ENCODE measurements at places on chromosomes 11 and 22. TPM values are rescaled to one million over a fixed set of nuclear protein-coding genes. Genes with fewer than 3 reads are reported as not detected.
A peak's percentile ranks its signal among the peaks of the same experiment; 100 is the strongest.

DNA sequence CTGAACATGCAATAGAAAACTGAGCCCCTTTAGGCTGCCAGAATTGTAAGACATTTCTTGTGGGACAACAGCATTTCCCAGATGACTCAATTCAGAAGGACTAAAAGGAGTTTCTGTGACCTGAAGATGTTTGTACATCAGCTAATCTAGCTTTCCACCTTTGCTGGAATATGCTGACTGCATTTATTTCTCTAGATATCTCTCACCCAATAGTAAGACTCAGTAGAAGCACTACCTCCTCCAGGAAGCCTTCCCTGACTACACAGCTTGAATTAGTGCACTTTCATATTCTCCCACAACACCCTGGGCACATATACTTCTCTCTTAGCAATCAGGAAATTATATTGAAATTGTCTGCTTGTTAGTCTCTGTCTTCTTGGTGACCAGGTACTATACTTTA is 98.1 kb upstream of the BLID start:
- DNase-seq: no peak

DNA sequence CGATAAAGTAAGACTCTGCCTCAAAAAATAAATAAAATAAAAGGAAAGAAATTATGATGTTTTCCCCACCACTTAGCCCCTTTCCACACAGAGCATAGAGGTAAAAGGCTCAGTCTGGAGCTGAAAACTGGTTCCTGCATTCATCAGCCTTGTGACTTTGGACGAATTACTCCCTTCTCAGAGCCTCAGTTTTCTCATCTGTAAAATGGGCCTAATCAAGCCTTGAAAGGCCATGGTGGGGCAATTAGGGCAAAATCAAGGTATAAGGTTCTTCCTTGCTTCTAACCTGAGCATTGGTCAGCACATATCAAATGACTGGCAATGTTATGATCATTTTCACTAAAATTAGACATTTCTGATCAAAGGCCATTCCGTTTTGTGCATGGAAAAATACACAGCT is 417.7 kb downstream of the MN1 start:
- DNase-seq: no peak

DNA sequence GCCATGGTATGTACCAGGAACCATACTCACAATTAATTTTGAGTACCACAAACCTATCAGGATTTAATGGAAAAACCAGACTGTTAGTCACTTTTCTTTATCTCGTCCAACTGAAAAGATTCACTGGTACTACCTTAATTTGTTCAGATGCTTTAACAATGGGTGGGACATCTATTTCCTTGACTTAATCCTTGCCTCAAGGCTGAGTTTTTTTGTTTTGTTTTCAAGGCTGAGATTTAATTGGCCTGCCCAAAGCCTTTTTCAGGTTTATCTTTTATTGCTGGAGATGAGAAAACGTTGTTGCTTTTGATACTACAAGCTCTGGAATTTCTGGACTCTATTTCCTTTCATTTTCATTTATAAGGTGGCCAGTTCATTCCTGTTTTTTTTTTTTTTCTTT is 50.4 kb downstream of the NELL1 start:
- no peak for DNase-seq

- DNase-seq: no peak
These were observed 22.6 kb upstream of the IRAG1 start for GRCh38 chr11:10716122-10716521.

DNA sequence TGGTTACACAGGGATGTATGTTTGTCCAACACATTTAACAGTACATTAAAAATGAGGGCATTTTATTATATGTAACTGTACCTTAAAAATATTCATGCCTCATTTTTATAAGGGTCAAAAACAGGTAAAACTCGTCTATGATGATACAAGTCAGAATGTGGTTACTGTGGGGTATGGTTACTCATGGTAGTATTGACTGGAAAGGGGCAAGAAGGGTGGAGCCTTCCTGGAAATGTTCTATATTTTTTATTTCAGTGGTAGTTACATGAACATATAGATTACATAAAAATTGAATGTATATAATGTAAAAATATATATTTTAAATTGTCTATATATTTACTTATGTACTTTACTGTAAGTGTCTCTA is 99.8 kb downstream of the STIM1 start:
- DNase-seq: no peak

- no peak for DNase-seq
These were observed 393.5 kb downstream of the TBC1D22A start for GRCh38 chr22:47155912-47156311.

DNA sequence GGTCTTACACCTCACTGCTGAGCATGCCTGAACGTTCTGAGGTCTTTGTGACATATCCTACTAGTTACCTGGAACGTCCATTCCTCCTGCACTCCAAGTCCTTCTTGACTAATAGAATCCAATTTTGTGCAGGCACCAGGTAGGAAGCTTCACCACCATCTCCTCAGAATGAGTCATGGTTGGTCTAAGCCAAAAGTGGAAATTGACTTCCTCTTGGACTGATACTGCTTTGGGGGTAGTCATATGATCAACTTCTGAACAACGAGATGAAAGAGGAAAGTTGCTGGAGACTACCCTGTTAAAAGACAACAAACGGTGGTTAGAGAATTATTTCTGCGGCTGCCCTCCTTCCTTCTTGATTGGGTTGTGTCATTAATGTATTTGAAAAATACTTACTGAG is 374.2 kb upstream of the LARGE1 start:
- no peak for DNase-seq

GRCh38 chr11:121553389-121553788 is 100.6 kb upstream of the SORL1-AS1 start:
- DNase-seq: no peak

GRCh38 chr11:120815319-120816100 is 208.4 kb upstream of the TBCEL start:
- DNase-seq: no peak

DNA sequence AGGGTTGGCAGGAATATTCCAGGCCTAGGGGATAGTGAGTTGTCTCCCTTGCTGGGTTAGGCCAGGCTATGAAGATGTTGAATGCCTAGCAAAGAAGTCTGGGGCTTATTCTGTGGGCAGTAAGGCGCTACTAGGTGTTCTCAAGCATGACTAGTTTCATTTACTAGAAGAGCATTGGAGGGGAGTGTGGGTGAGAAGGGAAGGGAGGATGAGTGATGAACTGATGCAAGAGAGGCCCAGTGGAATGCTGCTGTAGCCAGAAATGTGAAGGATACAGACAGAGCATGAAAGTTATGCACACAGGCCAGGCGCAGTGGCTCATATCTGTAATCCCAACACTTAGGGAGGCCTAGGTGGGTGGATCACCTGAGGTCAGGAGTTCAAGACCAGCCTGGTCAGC is 33.5 kb downstream of the POU2F3 start:
- no peak for DNase-seq

DNA sequence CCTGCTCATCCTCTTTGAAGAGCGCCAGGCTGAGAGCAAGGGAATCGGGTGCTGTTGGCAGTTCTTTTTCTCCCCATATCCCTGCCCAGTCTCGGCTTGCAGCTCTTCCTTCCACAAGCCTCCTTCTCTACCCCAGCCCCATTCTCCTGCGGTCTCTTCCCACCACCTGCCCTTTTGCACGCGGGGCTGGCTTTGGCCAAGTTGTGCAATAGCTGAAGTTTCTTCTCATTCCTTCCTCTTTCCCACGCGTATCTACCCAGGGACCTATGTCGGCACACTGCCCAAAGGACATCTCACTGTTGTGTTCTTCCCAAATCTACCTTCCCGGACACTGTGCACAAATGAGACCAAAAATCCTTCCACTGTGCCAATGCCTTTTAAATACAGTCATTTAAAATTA is 22.3 kb upstream of the HTR3A start:
- DNase-seq: no peak

- DNase-seq: no peak
These were observed 122.7 kb downstream of the FCHSD2 start for GRCh38 chr11:73019449-73019848.

- no peak for DNase-seq
These were observed 991.2 kb upstream of the TENM4 start for GRCh38 chr11:80432057-80432456.

DNA sequence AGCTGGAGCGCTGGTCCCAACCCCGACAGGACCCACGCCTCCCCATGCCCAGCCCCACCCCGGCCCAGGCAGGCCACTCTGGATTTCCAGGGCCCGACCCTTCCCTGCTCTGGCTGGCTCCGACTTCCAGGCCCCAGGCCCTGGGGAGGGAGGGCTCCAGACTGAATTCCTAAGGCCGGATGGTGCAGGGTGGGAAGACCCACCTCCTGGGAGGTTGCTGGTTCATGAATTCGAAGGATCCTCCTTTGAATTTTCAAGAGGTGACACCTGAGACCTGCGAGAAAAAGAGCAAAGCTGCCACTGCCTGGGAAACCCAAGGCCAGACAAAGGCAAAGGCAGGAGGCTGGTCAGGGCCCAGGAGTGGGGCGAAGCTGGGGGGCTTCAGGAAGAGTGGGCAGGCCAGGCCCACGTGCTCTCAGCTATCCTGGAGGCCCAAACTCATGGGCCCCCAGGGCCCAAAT is 47.0 kb upstream of the LINC01488 start:
- DNase-seq: no peak

- DNase-seq: no peak
These were observed 66.0 kb upstream of the FTH1 start for GRCh38 chr11:62033191-62034035.

GRCh38 chr11:120501976-120502755 is 9.4 kb upstream of the GRIK4 start:
- DNase-seq: no peak

DNA sequence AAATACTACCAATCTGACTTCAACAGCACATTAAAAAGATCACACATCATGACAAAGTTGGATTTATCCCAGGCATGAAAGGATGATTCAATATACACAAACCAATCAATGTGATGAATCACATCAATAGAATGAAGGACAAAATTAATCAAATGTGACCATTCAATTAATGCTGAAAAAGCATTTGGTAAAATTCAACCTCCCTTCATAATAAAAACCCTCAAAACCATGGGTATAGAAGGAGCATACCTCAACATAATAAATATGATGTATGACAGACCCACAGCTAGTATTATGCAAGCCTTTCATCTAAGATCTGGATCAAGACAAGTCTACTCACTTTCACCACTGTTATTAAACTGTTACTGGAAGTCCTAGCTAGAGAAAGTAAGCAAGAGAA is 921.7 kb upstream of the RAG2 start:
- DNase-seq: no peak

DNA sequence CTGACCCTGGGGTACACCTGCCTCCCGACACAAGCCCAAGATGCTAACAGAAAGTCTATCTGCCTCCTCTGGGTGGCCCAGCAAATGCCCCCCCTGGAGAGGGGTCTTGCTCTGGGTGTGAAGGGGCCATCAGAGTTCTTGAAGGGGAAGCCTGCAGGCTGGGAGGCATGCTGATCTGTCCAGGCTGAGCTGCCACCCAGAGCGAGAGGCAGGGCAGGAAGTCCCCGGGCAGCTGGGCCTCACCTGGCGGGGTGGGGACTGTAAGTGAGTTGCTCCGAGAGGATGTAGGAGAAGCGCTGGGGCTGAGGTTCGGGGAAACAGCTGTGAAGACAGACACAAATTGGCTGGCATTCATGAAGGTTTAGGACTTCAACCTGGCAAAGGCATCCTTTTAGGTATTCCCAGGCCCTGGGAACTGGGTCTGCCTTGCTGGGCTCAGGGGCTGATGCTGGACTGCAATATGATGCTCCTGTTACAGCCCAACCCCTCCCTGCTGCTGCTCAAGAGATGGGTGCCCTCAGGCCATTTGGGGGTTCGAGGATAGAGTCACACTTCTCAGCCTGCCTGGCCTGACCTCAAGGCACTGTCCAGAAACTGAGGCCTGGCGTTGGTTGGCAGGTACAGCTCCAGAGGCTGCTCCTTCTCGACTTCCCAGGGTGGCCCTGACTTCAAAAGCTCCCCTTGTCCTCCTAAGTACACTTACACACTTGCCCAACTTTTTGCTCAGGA is 60.2 kb upstream of the LYVE1 start:
- DNase-seq: no peak

- no peak for DNase-seq
These were observed 10.3 kb downstream of the CAT start for GRCh38 chr11:34449013-34449412.

GRCh38 chr11:26539517-26539916 is 32.5 kb downstream of the MUC15 start:
- DNase-seq: no peak

DNA sequence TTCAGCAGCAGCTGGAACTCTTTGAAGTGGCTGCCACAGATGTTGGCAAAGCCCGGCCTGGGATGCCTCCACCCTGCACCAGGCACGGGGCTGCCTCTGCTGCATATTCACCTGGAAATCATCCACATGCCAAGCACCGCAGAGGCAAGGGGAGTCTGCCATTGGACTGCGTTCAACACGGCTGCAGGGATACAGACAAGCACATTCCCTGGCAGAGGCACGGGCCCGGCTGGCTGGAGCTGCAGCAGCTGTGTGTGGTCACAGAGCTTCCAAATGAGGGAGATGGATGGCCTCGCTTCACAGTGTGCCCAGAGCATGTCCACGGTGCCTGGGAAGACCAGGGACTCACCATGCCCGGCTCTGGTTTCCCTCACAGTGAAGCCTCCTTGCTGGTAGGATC is 1378.9 kb downstream of the TBC1D22A start:
- DNase-seq: no peak

GRCh38 chr22:37428649-37429586 is 1.6 kb upstream of the ELFN2 start:
- DNase-seq: peak; percentile 26

DNA sequence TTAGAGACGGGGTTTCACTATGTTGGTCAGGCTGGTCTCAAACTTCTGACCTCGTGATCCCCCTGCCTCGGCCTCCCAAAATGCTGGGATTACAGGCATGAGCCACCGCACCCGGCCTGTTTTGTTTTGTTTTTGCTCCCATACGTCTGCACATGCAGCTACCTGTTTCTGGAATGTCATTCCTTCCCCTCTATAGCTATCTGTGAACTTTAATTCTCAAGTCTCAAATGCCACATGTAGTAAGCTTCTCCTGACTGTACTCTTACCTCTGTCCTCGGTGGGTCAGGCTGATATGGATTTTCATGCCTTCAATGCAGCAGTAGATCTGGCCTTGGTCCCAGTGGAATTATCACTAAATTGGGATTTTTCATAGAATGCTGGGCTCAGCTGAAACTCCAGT is 12.4 kb upstream of the SWAP70 start:
- DNase-seq: no peak

DNA sequence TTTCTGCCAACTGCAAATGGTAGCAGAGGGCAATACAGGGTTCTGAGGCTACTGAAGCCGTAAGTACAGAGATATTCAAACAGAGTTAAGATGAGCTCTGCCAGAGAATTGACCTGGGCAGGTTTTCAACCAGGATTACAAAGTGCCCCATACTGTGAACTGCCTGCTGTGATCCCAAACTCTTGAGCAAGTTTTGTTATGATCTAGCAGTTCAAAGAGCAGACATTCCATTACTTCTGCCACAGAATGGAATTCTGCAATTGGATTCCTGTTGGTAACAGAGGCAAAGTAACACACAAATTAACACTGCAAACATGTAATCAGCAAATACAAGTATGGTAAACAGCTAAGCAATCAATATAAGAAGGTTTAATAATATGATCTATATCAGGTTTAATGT is 31.2 kb downstream of the ALG9 start:
- DNase-seq: no peak

The ENDOD1 gene
- total RNA-seq: 34.9 TPM

The APOL6 gene
- 21.9 TPM for total RNA-seq

The MIOX gene
- total RNA-seq: 0.25 TPM

The SEPTIN3 gene
- total RNA-seq: 8.5 TPM

The STARD10 gene
- 16.0 TPM for total RNA-seq

Measured in activated T-helper 2 cell treated with anti-CD3 and anti-CD28 coated beads, Interferon-gamma antibody, Interleukin-2, Interleukin-4, amounts not matched to agents 10 μg/mL and 5 μg/mL and 100 μg/mL, durations not matched to agents 14 hours and 24 hours and 36 hours (primary cell).